Stimulated activated CD8-positive, alpha-beta memory T cell treated with anti-CD3 and anti-CD28 coated beads, Interleukin-7, amount 100 ng/mL, for 1 hour (primary cell): ENCODE measurements at places on chromosomes 4 and X.

GRCh38 chrX:100976211-100976610, 6.7 kb downstream of the ARL13A start:
- no peak for DNase-seq

DNA sequence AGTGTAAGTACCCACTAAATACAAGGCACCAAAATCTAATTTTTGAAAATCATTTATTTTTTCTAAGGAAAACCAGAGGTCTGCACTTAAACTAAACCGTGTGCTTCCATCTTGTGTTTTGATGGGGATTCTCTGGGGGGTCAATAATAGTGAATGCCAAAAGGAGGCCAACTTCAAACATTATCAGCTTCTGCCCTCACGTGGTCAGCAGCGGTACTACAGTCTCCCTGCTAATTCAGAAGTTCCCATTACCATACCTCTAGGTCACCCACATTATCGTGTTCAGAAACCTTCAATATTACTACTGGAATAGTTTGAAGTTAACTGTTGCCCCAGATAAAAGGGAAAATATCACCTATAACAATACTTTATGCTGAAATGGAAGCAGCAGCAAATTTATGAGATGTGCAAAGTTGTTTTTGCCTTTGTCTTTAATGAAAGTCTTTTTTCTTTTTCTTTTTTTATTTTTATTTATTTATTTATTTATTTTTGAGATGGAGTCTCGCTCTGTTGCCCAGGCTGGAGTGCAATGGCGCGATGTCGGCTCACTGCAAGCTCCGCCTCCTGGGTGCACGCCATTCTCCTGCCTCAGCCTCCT, 17.3 kb downstream of the CTPS2 start:
- peak; percentile 42 for DNase-seq

DNA sequence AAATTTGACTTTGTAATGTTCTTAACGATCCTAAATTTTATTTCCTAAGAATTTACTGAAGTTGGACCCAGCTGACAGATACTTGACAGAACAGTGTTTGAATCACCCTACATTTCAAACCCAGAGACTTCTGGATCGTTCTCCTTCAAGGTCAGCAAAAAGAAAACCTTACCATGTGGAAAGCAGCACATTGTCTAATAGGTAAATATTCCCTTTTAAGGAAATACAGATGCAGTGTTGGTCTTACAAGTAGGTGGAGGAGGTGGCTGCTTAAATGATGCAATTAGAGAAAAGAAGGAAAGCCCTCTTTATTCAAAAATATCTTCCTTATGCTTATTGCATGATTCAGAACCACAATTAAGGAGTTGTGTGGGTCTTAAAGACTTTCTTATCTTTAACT, 73.5 kb downstream of the RS1 start:
- DNase-seq: no peak

DNA sequence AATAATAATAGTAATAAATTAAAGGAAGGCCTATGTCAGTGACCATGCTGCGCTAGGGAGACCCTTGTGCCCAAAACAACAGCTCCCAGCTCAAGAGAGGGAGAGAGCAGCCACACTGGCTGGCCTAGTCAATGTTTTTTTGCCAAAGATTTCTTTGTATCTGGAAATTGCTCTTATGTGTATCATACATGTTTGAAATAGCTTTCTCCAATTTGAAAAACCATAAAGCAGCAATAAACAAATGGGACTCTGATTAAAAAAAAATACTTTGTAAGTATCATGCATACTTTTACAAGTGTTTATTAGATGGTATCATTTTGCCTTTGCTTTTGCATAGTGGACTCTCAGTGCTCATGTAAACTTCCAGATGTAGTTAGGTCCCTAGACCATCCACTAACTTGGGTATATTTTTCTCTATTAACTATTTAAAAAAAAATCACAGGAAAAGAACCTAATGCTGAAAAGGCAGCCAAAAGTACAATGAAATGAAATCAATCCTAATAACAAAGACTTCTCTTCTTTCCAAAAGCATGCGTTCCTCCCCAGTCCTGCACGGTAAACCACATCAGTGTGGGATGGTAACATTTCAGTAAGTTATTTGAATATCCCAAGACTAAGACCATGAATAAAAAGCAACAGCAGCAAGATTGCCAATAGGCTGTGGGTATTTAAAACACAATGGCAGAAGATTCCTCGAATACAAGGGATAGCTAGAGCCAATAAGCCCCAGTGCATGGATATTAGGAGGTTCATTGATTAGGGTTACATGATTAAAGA, 117.6 kb downstream of the PALLD start:
- no peak for DNase-seq

DNA sequence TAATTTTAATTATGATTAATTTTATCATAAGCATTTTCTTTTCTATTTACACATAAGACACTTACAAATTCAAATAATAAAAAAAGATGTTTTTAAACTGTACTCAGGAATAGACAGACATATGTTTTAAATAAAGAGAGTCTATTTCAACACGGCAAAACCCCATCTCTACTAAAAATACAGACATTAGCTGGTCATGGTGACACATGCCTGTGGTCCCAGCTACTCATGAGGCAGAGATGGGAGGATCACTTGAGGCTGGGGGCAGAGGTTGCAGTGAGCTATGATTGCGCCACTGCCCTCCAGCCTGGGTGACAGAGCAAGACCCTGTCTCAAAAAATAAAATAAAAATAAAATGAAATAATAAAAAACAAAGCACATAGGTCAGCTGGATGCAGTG, 14.8 kb downstream of the FAM9B start:
- no peak for DNase-seq

GRCh38 chr4:168021666-168022065, 70.7 kb upstream of the ANXA10 start:
- no peak for DNase-seq

GRCh38 chrX:51643377-51643776, 24.7 kb upstream of the CENPVL3 start:
- no peak for DNase-seq

DNA sequence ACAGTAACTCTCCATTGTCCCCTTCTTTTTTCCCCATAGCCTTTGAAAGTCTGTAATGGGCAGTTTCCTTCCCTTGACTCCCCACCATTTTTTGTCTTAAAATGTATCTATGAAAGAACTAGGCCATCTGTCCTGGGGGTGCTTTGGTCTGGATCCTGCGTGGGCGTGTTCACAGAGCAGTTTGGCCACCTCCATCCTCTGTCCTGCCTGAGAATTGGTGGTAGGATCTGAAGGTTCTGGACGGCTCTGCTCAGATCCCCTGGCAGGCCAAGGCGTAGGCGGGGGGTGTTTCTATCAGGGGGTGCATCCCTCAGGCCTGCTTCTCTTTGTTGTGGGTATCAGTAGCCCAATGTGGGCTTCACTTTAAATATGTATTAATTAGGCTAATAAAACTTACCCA, 107.1 kb downstream of the FAM193A start:
- DNase-seq: no peak

DNA sequence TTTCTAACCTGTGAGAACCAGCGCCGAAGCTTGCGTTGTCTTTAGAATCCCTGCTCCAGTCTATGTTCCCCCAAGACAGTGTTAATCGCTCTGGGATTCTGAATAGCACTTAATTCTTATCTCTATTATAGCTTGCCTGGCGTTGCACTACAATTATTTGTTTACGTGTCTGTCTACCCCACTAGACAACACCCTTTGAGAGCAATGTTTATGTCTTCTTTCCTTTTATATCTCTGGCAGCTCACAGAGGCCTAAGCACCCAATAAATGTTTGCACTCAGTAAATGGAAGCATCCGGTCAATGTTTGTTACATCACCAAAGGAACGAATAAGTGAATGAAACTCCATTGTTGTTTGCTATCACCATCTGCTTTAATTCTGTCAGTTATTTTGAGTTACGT, 4.8 kb upstream of the NHS start:
- no peak for DNase-seq

DNA sequence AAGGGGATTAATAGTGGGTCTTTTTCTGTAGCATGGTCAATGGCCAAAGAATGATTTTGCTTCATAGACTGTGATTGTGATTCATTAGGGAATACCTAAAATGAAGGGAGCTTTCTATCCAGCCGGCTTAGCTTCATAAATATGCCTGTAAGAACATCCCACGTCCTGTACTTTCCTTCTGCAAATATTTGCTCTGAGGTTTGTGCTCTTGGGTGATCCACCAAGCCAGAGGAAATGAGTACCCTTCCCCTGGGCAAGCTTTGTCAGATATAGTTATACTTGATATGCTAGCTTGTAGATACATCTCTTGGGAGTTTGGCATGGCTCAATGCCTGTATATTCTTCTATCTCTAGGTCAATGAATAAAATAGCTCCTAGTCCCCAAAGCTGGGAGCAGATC, 28.2 kb upstream of the SPARCL1 start:
- no peak for DNase-seq

DNA sequence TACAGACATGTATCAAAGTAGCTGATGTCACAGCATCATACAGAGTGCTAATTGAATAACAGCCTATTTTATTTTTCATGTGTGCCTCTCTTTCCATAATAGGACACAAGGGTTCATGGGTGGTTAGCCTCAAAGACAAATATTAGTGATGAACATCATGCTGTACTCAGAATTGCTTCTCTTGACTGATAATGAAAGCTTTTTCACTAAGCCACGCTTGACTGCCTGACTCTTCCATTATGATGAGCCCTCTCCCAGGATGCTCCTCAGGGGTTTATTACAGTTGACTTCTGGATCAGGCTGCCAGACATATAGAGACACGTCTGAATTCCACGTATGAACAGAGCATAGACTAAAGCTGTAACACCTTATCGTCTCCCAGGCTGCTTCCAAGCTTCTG, 2757.5 kb downstream of the PCDH7 start:
- no peak for DNase-seq

DNA sequence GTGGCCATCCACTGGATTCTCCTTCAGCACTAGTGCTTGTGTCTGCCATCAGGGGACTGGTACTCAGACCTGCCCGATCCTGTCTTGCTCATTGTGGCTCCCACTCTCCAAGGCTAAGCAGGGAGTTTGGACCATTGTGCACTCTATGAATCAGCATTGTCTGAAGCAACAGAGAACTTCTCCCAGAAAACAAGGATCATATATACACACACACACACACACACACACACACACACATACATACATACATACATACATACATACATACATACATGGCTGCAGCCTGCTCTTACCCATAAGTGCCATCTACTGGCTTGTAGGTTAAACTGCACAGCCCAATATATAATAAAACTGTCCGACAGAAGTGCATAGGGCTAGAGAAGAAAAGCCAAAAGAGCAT, 345.3 kb upstream of the LCORL start:
- DNase-seq: no peak

- no peak for DNase-seq
These were observed 341.6 kb upstream of the MAOA start for GRCh38 chrX:43314525-43314924.

DNA sequence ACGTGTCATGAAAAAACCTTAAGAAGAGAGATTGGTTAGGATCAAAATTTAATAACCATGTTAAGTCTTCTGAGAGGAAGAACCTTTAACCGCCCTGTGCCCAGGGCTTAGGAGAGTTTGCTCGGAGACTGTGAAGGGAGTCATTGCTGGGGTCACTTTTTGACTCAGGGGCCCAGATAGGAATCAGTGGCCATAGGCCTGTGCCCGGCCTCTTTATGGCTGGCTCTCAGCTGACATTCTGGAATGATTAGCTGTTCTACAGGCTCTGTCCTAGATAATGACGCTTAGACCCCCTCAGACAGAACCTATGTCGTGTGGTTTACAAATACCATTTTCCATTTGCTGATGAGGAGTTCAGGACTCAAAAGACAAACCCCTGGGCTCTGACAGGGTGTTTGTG, 174.1 kb downstream of the DCLK2 start:
- no peak for DNase-seq

- no peak for DNase-seq
These were observed 144.0 kb downstream of the HDX start for GRCh38 chrX:84358271-84358670.

DNA sequence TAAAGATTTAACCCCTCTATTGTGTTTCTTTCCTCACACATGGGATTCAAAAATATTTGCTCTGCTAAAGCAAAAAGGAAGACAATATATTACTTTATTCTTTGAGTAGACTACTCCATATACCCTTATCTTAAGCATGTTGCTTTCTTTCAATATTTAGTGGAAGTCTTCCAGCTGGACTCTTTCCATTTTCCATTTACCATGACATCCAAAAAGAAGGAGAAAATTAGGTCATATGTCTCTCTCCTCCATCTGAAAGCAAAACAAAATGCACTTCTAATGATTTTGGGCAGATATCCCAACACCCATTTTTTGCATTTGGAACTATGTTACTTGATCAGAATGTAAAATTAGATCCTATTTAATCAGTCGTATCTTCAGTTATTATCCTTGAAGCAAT, 1336.5 kb downstream of the PCDH19 start:
- no peak for DNase-seq

GRCh38 chrX:127207326-127207725, 387.8 kb downstream of the PRR32 start:
- no peak for DNase-seq

- no peak for DNase-seq
These were observed 210.8 kb downstream of the ARHGAP10 start for GRCh38 chr4:147942729-147943128.

DNA sequence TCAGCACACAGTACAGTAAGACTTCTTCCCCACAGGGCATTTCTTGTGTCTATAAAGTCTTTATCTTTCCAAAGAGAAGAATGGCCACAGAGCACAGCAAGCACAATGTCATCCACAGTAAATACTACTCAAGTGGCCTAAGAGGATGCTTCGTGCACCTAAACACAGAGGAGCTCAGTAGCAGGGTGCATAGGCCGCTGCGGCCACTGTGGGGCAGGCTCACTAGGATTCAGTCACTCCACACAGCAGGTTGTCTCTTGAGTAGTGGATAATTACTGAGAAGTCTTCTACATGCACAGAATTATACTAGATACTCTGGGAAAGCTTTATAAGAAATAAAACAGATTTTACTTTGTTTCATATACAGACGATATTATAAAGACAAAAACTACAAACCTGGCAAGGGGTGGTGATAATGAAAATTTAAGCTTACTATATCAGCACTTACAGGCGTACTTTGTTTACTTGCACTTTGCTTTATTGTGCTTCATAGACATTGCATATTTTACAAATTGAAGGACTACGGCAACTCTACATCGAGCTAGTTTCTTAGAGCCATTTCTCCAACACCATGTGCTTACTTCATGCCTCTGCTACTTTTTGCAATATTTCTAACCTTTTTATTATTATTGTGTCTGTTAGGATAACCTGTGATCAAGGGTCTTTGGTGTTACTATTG, 78.5 kb downstream of the PRDM5 start:
- DNase-seq: no peak

DNA sequence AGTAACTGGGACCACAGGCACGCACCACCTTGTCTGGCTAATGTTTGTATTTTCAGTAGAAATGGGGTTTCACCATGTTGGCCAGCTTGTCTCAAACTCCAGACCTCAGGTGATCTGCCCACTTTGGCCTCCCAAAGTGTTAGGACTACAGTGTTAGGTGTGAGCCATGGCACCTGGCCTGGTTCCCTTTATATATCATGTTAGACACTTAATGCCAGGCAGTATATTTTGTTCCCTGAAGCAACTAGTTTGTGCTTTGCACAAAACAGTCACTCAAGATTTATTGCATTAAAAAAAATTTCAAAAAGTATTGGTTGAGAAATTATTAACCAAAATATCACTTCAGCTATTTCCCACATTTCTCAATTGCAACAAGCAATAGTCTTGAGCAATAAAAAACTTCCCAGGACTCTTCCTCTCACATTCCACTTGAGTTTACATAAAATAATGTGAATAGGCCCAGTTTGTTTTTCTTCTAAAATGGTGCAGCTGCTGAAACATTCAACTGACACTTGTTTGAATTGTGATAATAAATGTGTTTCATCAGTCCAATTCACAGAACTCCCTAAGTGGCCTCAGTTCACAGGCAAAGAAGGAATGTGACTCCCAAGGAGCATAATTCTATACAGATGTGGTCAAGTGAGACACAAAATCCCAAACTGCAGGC, 22.7 kb downstream of the CXCL1 start:
- no peak for DNase-seq

- no peak for DNase-seq
These were observed 167.9 kb upstream of the GLRA2 start for GRCh38 chrX:14361435-14361834.
